ENCODE measurements at places on chromosomes 16 and 17.
A peak's percentile ranks its signal among the peaks of the same experiment; 100 is the strongest.

DNA sequence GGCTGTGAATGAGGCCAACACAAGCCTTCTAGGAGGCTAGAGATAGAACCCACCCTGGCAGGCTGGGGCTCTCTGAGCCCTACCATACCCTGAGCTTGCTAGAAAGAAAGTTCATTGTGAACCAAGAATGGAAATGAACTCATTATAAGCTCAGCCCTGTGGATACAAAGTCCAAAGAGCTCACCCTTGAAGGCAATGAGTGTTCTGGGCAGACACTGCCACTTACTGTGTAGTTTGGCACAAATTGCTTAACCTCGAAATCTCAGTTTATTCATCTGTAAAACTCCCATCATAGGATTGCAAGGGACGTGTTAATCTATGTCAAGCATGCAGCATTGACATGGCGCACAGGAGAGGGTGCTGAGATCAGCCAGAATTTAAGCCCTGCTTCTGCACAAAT, 5.5 kb downstream of the KDM8 start:
- DNase-seq: no peak

GRCh38 chr17:78174346-78174869, 6.0 kb downstream of the SYNGR2 start:
- no peak for DNase-seq

- DNase-seq: no peak
Measured at GRCh38 chr16:89248196-89248982, 30.9 kb downstream of the ZNF778 start.

DNA sequence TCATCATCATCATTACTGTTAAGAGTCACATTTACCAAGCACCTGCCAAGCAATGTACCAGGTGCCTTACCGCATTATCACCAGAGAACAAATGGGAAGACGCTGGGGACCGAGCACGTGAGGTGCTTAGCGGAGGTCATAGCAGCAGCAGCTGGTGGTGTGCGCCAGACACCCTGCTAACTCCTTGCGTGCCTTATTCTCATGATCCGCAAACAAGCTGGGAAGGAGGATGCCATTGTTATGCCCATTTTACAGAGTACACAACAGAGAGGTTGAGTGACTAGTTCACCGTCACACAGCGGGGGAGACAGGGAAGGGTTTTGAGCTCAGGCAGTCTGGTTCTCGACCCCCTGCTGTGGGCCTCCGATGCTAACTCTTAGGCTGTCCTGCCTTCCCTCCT, 7.3 kb downstream of the ATP2A3 start:
- DNase-seq: no peak

DNA sequence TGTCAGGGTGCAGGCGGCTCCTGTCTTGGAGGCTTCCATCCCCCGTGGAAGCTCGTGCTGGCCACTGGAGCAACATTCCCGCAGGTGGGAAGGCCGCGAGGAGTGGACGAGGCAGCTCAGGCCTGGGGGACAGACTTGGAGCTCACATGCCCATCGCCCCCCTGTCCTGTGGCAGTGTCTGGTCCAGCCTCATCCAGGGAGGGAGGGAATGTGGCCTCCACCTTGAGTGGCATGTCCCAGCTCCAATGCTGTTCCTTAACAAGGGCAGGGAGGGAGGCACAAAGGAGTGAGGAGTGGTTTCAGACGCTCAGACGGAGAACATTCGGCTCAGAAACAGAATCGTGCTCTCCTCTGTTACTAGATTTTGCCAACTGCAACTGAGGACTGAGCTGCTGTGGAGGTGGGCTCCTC, 159.4 kb upstream of the CHMP6 start:
- DNase-seq: no peak

- DNase-seq: no peak
Measured at GRCh38 chr17:81935709-81936084, 1.4 kb downstream of the PYCR1 start.

- DNase-seq: no peak
Measured at GRCh38 chr16:56561126-56561525, 3.7 kb upstream of the MT4 start.

- DNase-seq: no peak
Measured at GRCh38 chr16:23482778-23483177, 27.5 kb downstream of the GGA2 start.

DNA sequence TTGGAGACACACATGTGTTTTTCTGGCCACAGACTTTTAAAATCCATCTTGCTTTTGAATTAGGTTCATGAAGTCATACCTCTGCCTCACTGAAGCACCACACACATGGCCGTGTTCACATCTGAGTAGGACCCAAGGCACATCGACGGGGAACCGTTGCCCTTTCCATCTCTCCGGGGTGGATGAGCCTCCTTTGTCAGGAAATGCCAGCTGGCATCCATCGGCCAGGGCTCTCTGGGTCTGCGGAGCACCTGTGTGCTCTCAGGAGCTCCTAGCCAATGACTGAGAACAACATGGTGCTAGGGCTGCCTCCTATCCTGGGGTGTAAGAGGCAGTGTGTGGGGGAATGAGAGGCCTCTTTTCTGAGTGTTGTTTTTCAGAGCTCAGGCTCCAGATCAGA, 24.5 kb upstream of the NKD1 start:
- no peak for DNase-seq

DNA sequence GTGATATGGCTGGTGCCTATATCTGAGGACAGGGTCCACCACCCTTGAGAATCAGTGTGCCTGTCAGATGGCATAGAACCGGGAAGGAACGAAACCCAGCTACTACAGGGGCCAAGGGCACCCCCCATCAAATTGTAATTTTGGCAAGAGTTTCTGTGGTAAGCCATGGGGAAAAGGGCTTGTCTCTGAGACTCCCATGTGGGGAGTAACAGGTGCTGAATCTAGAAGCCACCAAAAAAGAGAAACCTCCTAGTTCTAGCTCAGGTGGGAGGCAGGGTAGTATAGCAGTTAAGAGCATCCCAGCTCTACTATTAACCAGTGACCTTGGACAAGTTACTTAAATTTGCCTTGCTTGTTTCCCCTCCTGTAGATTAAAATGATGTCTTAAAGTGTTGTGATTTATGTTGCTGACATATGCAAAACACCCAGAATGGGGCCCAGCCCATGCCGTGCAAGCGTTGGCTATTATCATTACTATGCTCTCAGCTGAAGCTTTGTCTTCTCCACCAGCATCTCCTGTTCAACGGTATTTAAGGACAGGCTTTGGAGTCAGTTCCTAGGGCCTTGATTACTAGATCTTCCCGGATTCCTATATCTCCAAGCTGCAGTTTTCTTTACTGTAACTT, 210.7 kb upstream of the NLRP1 start:
- DNase-seq: no peak

DNA sequence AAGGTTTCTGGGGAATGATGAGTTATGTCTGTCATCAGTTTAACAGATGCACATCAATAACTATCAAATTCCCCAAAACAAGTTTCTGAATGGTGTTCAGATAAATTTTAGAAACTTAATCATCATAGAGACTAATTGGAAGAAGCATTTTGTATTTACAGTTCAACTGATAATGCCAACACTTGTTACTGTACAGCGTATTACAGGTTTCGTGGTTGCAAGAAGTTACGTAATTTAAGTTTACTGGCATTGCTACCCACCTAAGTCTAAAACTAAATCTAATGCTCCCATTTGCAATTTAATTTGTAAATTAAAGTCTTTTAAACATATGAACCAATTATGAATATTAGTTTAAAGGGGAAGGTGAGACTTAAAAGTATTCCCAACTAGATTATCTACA, 3.0 kb downstream of the SRSF1 start:
- DNase-seq: peak; percentile 47

DNA sequence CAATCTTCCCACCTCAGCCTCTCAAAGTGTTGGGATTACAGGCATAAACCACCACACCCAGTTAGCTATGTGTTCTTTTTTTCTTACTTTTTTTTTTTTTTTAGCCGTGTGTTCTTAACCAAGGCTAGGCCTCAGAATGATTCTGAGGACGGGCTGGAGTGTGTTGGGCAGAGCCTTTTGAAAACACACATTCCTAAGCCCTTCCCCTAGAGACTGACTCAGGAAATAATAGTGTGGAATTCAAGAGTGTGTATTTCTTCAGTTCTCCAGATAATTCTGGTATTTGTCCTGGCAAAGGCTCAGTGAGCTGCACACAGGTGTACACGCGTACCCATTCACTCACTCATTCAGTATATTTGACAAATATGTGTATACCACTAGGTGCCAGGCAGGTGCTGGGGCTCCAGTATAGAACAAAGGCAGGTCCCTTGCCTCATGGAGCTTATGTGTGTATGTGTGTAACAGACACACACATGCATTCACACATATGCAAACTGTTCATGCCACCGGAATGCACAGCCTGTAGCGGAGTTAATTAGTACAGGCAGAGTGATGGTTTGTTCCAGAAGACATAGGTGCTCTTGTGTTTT, 19.4 kb upstream of the NFATC3 start:
- DNase-seq: no peak

- DNase-seq: no peak
Measured at GRCh38 chr17:17107891-17108431, 65.7 kb downstream of the MPRIP start.

DNA sequence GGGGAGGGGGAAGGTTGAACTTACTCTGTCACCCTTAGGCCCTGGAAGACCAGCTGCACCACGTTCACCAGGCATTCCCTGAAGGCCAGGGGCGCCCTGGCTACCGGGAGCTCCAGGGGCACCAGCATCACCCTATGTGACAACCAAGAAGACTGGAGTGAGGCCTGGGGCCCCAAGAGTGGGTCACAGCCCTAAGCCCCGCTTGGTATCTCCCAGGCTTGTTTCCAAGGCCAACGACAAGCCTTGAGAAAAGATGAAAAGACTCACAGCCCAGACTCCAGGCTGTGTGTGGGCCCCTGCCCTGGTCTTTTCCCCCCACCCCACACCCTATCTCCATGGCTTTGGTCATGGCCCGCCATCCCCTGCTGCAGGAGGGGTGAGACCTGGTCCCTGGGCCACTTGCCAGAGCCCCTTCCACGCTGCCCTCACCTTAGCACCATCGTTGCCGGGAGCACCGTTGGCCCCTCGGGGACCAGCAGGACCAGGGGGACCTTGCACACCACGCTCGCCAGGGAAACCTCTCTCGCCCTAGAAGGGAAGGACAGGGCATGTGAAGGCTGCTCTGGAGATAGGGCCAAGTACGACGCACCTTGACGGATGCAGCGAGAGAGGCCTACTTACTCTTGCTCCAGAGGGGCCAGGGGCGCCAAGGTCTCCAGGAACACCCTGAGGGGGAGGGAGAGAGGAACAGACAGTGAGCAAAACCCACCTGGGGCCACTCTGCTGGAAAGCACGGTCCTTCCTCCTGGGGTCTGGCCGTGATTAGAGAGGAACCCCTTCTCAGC, 9.9 kb downstream of the COL1A1 start:
- no peak for DNase-seq

DNA sequence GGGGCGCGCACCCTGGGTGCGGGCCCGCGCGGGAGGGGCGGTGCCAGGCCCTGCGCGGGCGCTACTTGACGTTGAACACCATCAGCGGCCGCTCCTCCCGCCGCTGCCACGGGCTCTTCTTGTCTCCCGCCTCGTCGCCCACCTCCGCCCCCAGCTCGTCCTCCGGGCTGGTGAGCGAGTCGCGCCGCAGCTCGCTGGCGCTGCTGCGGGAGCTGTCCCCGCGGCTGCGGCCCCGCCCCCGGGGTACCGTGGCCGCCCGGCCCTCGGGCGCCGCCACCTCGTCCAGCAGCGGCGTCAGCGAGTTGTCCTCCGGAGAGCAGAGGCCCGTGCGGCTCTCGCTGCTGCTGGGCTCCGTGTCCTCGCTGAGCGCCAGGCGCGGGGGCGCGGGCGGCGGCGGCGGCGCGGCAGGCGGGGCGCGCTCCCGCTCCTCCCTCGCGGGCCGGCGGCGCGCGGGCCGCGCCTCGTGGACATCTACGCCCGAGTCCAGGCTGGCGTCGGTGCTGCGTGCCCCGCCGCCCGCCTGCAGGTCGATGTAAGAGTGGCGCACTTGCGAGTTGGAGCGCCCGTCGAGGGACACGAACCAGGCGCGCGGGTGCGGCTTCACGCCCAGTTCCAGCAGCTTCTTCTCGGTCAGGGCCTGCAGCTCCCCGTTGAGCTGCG, 8.7 kb downstream of the GRN start:
- DNase-seq: no peak

DNA sequence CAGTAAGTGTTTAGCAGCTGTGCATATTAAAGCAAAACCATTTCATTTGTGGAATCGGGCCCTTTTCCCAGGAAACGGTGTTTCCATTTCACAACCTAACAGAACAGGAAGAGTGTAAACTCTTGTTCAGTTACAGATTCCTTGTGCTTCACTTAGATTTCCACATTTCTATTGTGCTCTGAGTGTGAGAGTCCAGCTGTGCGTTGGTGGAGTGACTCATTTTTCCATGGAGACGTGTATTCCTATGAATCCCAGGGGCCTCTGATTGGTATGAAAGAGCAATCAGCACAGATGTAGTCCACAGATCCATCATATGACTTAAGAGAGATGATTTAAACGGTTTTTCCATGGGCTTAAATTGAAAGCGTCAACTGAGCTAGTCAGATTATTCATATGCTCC, 13.3 kb upstream of the CAVIN1 start:
- no peak for DNase-seq

DNA sequence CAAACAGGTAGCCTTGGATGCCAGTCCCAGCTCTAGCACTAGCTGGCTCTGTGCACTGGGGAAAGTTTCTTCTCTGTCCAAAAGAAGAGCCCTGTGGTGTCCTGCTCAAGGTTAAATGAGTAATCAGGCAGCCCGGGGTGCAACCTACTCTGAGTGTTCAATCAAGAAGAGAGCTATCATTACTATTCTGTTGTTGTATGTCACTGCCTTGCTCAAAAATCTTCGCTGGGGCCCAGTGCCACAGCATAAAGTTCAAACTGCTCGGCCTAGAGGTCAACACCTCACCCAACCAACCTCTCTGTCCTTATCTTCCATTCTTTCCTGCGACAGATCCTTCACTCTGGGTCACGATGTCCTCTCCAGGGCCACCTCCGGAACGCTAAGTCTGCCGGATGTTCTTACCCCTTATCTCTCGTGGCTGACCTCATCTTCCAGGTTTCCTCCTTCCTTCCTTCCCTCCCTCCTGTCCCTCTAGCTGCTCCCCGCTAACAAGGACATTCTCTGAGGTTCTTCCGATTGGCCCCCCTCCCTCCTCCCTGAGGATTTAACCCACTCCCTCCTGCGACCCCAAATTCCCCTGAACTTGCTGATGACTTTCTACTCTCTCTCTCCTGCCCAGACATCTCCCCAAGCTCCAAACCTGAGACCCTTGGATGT, 4.4 kb downstream of the FDXR start:
- no peak for DNase-seq

DNA sequence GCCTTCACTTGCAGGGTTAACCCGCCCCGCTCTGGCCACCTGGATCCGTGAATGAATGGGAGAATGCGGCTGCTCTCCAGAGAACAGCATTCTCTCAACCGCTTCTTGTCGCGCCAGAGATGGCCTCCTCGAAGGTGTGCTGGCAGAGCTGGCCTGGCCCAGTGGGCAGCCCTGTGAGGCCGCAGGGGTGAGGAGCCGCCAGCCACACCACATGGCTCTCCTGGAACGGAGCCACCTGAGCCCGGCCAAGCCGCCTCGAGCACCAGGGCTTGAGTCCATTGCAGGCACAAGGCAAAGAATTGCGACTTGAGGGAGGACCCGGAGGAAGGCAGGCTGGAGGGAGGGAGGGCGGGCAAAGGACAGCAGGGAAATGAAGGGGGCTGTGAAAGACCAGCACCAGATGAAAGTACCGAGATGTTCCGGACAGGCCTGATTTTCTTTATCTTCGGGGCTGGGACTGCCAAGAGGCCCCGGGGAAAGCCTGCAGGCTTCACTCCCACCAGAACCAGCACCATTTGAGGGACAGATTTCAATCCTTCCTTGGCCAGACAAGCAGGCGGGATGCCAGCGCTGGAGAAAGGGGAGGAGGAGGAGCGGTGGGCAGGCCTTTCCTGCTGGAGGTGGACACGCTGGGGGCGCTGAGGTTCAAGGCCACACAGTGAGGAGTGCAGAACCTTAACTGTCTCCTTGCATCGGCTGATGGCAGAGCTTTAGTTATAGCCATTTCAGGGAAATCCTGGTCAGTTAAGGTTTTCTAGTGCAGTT, 69.4 kb downstream of the MRC2 start:
- no peak for DNase-seq
